ENCODE measurements at places on chromosomes 12 and 14. TPM values are rescaled to one million over a fixed set of nuclear protein-coding genes. Genes with fewer than 3 reads are reported as not detected.

The USP44 gene
- 4.2 TPM for total RNA-seq

The FAIM2 gene
- not detected for total RNA-seq

The POLE2 gene
- 69.6 TPM for total RNA-seq

The B4GALNT1 gene
- total RNA-seq: 19.8 TPM

The ADSS1 gene
- 19.5 TPM for total RNA-seq

The AVPR1A gene
- total RNA-seq: not detected

The STYK1 gene
- not detected for total RNA-seq

The CHMP4A gene
- total RNA-seq: 40.4 TPM

The TMPRSS12 gene
- total RNA-seq: not detected

The RTL1 gene
- total RNA-seq: not detected

The PPM1H gene
- total RNA-seq: 42.6 TPM

The SYNE3 gene
- total RNA-seq: 0.55 TPM

The KRT80 gene
- 0.44 TPM for total RNA-seq

The TGM1 gene
- not detected for total RNA-seq

The MYL2 gene
- total RNA-seq: not detected

The FGD4 gene
- total RNA-seq: 0.61 TPM

The ASPG gene
- not detected for total RNA-seq

The ETV6 gene
- total RNA-seq: 1.8 TPM

The LPAR5 gene
- 0.03 TPM for total RNA-seq
